Caco-2 (cell line): ENCODE measurements at places on chromosomes 6 and 20. TPM values are rescaled to one million over a fixed set of nuclear protein-coding genes. Genes with fewer than 3 reads are reported as not detected.

Gene SYTL3
- total RNA-seq: 0.86 and 1.1 TPM in 2 replicates

Gene PHACTR1
- 0.41 and 0.67 TPM in 2 replicates for total RNA-seq

Gene STK35
- 40.1 and 40.2 TPM in 2 replicates for total RNA-seq

Gene CLVS2
- not detected in 2 replicates for total RNA-seq

Gene EYS
- total RNA-seq: not detected in 2 replicates

Gene DEFB121
- not detected in 2 replicates for total RNA-seq

Gene GNRH2
- total RNA-seq: 0.74 TPM in 1 of 2 replicates, not detected in the other

Gene LTB
- total RNA-seq: not detected in 2 replicates

Gene DCBLD1
- total RNA-seq: 69.3 and 73.4 TPM in 2 replicates

Gene PGC
- total RNA-seq: 8.9 and 12.2 TPM in 2 replicates

Gene GABRR1
- total RNA-seq: 0.12 and 0.43 TPM in 2 replicates

Gene BCAS1
- total RNA-seq: 1.2 and 2.0 TPM in 2 replicates

Gene DYNLT1
- 95.6 and 96.6 TPM in 2 replicates for total RNA-seq

Gene NRN1
- not detected in 2 replicates for total RNA-seq
